HT1080 (cell line): ENCODE measurements at places on chromosomes 7 and 10. TPM values are rescaled to one million over a fixed set of nuclear protein-coding genes. Genes with fewer than 3 reads are reported as not detected.

Gene IFIT1B
- total RNA-seq = not detected in 2 replicates

Gene MSMB
- not detected in 2 replicates for total RNA-seq

Gene TAS2R60
- not detected in 2 replicates for total RNA-seq

Gene PTPRN2
- 0.31 TPM in 1 of 2 replicates, not detected in the other for total RNA-seq

Gene MORN4
- 1.9 and 3.6 TPM in 2 replicates for total RNA-seq
